Panc1 (cell line): ENCODE measurements at places on chromosomes 2 and 18.

DNA sequence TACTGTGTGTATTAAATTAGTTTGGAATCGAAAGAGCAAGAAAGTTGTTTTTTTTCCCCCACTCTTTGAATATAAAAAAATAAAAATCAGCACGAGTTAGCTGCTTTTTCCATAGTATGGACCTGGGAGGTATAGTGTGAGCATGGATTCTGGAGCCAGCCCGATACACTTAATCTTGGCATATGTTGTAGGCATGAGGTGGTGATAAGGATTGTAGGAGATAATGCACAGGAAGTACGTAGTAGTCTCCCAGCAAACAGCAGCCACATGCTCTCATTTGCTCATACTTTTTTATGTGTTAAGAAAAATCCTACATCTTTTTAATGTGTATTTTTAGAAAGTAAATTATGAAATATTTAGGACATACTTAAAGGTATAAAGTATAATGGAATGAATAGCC lies 2.1 kb upstream of the DNAJC27 start:
- DNase-seq = no peak

- DNase-seq = peak; percentile 50
Observed at GRCh38 chr2:12050396-12050795, 304.0 kb downstream of the LPIN1 start.

- DNase-seq = no peak
Observed at GRCh38 chr18:31610286-31611205, 18.9 kb downstream of the TTR start.

GRCh38 chr2:236256366-236256985 lies 7.7 kb downstream of the ASB18 start:
- no peak for DNase-seq

DNA sequence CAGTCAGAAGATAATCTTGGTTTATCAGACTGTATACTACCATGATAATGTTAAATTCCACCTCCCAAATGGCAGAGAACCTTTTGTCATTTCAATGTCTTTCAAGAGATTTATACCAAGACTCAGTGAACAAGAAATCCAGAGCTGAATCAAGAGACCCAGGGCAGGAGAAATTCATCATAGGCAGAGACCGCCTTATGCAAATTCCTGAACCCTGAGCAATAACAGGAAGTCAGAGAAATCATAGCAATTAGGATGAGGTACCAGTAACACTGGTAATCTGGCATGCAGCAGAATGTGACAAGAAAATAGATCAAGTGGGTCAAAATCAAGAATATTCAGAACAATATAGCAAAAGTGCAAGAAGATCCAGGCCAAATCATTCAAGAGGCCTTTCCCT lies 412.4 kb upstream of the LRATD1 start:
- no peak for DNase-seq

DNA sequence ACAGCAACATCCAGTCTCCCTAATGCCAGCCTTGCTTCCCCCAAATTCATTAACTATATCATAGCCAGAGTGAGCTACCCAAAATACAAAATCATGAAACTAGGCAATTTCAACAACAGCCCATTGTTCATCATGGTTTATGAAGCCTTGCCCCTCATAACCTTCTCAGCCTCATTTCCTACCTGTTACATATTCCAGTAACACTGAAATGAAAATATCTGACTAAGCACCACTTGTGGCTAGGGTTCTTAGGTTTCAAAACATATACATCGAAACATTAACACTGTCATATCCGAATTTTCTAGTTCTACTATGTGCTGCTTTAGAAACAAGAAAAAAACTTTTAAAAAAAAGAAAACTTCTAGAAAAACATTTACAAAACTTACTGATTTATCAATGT lies 59.5 kb downstream of the ATAD2B start:
- DNase-seq = no peak

DNA sequence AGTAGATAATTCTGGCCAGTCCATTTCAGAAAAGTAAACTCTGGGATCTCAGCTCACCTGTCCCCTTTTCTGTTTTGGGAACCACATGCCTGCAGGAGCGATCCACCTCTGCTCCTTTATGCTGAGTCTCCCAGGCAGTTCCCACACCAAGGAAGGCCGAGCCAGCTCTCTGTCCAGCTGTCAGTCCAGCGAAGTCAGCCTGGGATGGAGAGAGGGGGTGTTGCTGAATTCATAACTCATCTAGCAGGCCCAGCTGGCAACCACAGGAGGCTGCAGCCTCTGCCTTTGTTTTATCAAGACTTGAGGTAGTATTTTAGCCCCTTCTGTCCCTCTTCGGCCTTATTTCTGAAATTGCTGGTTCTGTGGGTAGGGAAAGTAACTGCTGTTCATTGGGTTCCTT lies 209.9 kb downstream of the ARL4C start:
- no peak for DNase-seq

DNA sequence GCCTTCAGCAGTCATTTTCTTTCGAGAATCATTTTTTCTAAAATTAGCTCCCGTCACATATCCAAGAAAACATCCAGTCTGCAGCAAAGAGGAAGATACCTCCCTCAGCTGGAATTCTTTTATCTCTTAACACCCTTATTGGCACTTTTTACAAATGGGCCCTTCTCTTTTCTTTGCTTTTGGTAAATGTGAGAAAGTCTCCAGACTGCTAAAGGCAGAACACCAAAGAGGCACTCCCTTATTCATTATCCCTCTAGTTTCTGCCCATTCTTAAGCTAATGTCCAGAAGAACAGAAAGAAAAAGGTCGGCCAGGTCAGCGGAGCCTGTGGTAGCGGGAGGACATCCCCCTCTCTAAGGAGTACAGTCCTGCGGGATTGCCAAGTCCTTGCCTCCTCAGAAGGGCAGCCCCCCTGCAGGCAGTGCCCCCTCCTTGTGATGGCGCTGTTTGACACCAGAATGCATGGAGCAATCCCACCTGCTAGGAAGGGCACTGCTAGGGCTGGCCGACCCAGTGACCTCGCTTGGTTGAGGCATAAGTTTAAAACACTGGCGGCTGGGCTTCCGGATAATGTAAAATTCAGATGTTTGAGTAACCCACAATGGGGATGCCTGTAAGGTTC lies 34.0 kb downstream of the ST6GAL2 start:
- no peak for DNase-seq

DNA sequence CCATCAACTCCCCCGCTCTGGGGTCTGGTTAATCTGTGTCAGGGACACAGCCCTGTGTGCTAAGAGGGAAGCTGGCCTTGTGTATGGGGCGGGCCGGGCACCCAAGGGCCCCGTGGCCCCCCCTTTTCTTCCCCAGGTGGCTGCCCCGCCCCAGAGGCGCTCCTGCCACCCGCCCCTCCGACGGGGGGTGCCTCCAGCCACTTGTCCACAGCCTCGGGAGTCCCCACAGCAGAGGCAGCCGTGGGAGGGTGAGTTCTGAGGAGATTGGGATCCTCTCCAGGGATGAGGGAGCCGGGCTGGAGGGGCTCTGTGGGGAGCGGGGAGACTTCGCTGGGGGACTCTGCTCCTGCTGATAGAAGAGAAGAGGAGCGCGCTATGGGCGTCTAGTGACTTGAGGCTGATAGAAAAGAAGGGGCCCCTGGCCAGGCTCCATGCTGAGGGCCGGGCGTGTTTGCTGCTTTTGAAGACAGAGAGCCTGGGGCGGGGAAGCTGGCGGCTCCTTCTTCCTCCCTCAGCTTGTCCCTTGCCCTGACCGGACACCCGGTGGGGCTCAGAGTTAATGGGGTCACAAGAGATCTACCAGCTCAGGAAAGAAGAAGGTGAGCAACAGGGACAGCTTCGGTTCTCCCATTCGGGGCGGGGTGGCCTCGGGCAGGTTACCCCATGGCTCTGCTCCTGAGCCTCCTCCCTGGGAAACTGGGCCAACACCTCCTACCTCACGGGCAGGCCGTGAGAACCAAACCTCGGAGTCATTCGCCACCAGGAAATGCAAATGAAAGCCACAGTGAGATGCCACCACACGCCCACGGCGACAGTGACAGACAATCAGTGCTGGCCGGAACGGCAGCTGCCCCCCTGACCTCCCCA lies 89.4 kb upstream of the TAF1B start:
- no peak for DNase-seq

DNA sequence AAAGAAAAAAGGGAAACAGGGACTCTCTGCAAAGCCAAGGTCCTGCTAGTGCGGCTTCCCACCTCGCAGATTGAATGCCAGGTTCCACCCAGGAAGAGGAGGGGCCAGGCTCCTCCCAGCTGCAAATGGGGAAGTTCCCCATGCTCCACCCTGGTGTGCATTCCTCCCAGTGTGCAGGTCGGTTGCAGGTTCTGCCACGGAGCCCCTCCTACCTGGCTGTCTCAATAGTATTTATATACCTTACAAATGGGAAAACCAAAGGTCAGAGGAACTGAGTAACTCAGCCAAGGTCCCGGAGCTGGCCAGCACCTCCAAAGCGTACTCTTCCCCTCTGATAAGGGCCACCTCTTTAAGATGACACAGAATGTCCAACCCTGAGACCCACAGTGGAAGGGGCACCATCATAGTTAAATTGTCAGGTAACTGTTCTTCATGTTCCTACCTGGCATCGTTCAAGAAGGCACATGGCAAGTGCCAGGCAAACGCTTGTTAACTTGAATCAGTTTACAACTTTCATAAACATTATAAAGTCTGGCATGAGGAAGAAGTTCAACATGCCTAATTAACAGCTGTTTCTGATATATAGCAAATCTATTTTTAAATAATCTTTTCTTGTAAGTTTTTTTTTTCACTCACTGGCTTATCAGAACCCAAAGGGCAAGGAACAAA lies 35.5 kb downstream of the POU3F3 start:
- no peak for DNase-seq

- DNase-seq = no peak
Observed at GRCh38 chr2:63827749-63828148, 13.9 kb upstream of the UGP2 start.

DNA sequence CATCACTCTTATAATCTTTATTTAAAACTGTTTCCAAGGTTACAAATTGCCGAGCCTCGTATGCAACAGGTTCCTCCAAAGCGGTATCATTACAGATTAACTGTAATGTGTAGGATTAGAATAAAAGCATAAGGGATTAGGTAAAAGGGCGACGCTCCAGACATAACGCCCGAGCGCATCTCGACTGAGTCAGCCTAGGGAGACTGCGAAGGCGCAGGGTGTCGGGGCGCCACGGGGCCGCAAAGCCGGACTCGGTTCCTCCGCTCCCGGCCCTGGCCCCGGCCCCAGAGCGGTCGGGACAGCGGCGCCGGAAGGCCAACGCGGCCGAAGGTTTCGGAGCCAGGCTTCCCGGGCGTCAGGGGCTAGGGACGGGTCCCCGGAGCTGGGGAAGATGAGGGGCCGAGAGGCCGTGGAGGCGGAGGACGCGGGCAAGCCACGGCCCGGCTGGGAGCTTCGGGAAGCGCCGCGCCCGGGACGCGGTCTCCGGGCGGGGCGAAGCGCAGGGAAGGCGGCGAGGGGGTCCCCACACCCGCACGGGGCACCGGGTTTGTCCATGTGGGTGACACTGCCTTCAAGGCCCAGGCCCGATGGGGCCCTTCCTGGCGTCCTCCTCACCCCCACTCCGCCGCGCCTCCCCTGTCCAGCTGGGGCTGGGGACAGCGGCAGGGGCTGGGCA lies 12.9 kb upstream of the SIX3 start:
- no peak for DNase-seq

DNA sequence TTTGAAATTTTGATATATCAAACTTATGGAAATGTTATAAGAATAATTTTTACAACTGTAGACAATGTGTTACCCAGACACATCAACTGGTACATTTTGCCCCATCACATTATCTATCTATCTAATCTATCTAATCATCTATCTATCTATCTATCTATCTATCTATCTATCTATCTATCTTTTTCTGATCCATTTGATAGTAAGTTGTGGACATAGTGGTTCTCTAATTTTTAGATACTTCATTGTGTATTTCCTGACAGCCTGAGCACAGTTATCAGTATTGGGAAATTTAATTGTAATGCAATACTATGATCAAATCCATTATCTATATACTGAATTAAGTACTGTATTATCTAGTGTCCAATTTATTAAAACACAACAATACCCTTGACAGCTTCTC lies 42.0 kb upstream of the TMEM18 start:
- no peak for DNase-seq

DNA sequence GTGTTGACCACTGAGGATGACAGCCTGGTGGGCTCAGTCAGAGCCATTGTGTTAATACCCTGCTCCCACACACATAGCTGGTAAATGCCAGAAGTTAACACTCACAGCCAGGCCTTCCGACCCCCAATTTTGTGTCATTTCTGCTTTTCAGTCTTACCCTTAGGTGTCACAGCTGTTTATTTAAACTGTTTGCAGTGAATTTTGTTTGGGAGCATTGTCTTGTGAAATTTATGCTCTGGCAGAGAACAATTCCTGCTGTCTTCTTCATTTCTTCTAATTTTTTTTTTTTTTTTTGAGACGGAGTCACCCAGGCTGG lies 8.2 kb downstream of the LPIN1 start:
- DNase-seq = no peak

GRCh38 chr2:24930768-24931167 lies 10.7 kb upstream of the ADCY3 start:
- no peak for DNase-seq

DNA sequence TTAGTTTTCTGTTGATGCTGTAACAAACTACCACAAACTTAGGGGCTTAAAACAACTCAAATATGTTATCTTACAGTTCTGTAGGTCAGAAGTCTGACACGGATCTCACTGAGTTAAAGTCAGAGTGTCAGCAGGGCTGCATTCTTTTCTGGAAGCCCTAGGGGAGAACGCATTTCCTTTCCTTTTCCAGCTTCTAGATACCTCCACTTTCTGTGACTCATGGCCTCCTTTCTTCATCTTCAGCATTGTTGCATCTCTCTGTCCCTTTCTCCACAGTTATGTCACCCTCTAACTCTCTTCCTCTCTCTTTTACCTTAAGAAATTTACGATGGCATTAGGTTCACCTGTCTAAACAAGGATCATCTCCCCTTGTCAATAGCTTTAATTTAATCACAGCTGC lies 13.3 kb upstream of the PPP4R1 start:
- DNase-seq = no peak

DNA sequence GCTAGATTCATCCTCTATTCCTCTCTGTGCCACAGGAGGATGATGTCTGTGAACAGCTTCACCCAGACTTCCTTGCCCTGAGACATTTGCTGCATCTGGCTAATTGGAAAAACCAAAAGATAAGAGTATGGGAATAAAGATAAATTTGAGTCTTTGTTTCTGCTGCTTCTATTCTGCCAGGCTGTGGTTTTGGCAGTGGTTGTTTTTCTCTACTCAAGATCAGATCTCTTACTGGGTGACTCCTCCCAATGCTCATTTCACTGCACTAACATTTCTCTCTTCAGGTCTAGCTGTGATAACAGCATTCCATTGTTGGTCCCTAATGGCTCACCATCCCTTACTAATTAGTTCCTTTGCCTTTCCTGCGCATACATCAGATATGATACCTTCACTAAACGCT lies 89.5 kb downstream of the CALCRL start:
- no peak for DNase-seq

GRCh38 chr18:37476182-37476581 lies 89.4 kb downstream of the CELF4 start:
- DNase-seq = no peak

- no peak for DNase-seq
Observed at GRCh38 chr2:151040039-151040438, 221.6 kb downstream of the RBM43 start.
